ENCODE measurements at places on chromosomes 13 and 19.

- no peak for ATAC-seq
These were observed 15.1 kb downstream of the ZNRF4 start for GRCh38 chr19:5470264-5470671.

DNA sequence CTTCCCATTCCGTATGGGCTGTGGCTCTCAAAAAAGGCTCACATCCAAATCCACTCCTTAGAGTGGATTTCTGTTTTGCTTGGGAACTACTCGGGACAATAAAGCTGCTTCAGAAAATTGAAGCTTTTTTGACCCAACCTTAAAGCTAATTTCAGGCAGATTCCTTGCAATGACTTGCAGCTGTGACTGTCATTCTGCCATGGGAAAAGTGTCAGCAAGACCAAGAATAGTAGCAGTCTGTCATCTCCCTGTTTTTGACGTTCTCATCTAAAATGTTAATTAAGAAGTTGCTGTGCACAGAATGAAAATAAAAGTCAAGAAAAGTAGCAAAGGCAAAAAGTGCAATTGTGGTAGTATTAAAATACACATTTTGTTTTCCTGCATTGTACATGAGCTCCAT is 304.7 kb downstream of the COG6 start:
- ATAC-seq: no peak

DNA sequence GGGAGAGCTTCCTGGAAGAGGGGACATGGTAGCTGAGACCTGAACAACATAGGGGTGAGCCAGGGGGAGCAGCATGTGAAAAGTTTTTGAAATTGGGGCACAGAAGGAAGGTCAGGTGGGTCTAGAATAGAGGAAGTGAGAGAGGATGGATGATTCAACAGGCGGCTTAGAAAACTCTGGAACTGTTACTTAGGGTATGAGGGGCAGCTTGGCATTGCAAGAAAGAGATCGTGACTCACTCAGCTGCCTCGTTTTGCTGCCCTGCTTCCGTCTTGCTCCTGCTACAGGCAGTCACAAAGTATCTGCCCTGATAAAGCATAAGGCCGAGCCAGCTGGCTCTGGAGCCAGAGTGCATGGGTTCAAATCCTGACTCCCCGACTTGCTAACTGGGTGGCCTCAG is 1.3 kb upstream of the CEACAM20 start:
- peak; percentile 47 for ATAC-seq

GRCh38 chr13:94249512-94249911 is 230.0 kb downstream of the DCT start:
- peak; percentile 84 for ATAC-seq

GRCh38 chr13:84810781-84811180 is 928.5 kb upstream of the SLITRK1 start:
- ATAC-seq: no peak

DNA sequence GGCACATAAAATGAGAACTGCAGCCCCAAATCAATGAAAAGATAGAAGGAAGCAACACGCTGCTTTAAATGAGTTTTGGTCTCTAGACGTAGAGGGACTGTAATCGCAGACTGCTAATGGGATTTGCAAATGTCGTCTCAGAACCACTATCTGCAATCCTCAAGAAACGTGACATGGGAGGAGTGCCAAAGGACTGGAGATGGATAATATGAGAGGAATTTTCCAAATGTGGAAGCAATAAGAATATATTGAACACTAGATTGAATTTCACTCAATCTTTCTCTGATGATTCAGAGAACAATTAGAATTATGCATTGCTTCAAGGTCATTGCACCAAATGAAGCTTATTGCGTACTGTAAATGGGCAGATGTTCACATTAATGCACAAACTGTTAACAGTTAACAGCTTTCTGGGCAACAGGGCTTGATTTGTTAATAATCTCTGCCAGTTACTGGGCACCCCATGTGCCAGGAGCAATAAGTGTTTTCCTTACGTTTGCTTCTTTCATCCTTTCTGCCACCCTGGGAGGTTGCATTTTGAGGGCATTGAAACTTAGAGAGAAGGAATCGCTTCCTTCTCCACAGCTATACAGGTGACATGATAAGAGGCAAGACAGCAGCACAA is 62.8 kb upstream of the WASF3 start:
- no peak for ATAC-seq

DNA sequence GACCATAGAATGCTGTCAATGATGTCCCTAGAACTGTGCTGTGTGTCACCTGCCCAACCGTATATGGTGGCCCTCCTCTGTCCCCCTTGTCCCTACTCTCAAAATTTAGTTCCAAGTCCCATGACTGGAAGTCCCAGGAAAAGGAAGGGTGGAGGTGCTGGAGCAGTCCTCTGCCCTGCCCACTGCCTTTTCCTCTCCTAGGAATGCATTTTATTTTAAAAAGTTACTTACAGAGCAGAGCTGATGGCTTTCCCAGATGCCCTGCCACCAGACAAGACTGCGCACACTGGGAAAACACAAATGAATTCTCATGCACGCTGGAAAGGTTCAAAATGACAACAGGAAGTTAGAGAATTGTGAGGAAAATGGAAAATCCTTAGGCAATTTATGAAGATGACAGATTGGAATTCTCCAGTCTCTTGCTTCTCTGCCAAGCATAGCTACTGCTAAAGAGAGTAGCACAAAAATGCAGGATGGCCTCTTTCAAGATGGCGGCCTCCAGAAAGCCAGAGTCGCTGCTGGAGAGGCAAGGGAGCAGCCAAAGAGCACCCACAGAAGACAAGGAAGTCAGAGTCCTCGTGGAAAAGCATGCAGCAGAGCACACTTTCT is 117.1 kb upstream of the TSC22D1 start:
- no peak for ATAC-seq

DNA sequence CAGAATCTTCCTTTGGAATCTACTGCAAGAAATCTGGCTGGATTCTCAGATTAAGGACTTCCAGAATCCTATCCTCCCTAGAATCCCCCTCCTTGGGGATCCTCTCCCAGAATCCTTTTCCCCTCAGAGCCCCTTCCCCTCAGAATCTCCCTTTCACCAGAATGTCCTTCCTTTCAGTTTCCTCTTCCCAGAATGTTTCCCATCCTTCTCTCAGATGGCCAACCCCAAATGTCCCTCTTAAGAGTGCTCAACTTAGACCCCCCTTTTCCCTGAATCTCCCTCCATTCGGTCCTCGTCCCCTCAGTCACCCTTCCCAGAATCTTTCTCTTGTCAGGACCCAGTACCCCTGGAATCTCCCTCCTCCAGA is 584 bp upstream of the RPS16 start:
- ATAC-seq: no peak

GRCh38 chr19:47438793-47439220 is 19.5 kb upstream of the MEIS3 start:
- ATAC-seq: no peak

DNA sequence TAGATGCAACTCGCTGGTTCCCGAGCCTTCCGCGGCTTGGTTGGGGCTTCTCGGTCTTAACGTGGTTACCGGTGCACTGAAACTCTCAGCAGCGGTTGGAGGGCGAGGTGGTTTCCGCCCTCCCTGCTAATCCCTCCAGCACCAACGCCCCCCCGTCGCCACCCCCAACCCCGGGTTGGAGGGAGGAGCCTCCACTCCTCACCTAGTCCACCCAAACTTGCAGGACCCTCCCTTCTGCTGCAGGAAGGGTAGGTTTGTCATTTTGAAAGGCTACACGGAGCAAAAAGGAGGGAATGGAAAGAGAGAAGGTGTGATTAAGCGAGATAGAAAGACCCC is 465.0 kb downstream of the ITGBL1 start:
- peak; percentile 7 for ATAC-seq

- no peak for ATAC-seq
These were observed 16.9 kb downstream of the CEBPA start for GRCh38 chr19:33285441-33285927.

DNA sequence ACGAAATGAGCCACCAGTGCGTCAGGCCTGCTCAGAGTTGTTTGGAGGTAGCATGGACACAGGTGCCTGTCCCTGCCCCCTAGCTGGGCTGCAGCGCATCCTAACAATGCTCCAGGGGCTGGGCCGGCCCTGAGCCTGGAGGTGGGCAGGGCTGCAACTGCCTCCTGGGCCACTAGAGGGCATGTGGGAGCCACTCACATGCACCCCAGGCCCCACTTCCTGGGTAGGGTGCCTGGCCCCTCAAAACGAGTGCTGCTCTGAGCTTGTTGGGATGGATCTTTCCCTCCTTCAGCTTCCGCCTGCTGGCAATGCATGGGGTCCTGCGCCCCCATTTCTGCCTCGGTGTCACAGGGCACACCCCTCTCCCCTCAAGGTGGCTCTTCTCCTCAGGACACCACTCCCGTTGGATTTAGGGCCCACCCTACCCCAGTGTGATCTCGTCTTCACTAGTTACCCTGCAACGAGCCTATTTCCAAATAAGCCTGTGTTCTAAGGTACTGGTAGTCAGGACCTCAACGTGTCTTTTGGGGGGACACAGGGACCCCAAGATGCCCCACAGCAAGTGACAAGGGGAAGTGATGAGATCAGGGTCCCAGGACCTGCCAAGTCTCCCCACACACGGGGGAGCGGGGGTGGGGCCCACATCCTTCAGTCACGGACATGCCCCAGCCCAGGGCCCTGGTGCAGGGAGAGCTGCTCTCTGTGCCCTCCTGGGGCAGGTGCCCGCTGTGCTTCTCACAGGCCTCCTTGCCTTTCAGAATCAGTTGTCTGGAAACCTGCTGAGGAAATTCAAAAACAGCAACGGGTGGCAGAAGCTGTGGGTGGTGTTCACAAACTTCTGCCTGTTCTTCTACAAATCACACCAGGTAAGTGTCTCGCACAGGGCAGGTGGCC is 131.3 kb downstream of the STK24 start:
- peak; percentile 89 for ATAC-seq

DNA sequence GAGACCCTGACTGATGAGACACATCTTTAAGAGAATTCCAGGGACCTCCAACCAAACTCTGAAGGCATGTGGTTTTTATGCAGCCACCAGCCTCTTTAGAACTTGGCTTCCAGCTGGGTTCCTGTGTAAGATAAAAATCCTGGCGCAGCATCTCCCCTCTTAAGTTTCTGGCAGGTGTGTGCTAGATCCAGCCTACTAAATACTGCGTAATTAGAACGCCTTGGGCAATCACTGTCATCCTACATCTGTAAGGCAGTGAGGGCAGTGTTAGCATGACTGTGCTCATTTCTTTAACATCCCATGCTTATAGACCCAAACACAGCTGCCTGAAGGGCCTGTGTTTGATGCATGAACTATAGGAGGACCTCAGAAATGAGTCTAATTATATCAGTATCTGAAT is 173.5 kb upstream of the OBI1 start:
- ATAC-seq: no peak

GRCh38 chr19:18046059-18046718 is 38.2 kb downstream of the ARRDC2 start:
- ATAC-seq: peak; percentile 80

GRCh38 chr13:46345398-46345797 is 41.7 kb downstream of the RUBCNL start:
- no peak for ATAC-seq

DNA sequence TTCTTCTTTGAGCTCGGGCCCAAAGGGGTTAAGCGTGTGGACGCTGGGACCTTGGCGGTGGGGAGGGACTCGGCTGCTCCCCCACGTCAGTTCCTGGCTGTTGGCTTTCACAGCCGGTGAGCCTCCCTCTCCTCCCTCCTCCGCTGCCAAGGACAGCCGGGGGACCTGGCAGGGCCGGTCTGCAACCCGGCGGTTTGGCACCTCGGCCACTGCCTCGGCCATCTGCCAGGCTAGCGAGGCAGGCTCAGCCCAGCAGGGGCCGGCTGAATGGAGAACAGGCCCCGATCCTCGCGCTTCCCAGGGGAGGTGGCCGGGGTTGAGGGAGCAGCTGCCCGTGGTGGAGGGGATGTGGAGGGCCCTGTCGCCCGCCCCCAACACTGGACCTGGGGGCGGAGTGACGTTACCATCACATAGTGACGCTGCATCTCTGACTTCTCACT is 5.0 kb downstream of the TLE5 start:
- no peak for ATAC-seq

DNA sequence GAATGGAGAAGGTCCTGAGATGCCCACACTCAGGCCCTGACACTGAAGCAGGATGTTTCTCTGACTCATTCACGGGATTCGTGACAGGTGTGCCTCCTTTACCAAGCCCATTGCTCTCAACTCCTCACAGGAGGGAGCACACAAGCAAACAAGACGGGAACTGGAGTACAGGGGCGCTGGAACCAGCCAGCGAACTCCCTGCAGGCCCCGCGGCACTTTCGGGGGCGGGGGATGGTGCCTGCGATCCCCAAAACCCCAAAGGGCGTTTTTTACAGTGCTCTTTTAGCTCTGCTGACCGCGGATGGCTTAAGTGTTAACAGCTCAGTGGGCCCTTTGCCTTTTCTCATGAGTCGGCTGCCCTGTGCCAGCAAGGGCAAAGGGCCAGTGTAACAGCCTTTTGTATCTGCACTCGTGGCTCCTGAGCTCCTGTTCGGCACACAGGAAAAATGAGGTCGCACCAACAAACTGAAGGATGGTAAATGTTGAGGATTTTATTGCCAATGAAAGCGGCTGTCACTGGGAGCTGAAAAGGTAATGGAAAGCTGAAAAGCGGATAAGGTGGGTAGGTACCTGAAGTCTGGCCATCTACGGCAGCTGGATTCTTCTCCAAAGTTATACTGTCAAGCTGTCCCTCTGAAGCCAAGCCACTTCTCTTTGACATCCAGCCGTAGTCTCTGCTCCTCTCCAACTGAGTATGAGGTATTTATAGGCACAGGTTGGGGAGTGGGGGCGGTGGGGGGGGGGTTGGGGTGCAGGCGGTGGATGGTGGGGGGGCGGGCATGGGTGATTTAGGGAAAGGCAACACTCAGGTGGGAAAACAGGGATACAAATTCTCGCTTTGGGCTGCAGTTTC is 65.0 kb upstream of the TRPC4 start:
- no peak for ATAC-seq

GRCh38 chr19:55369653-55370304 is 484 bp downstream of the IL11 start:
- peak; percentile 90 for ATAC-seq

- peak; percentile 45 for ATAC-seq
These were observed 27.1 kb downstream of the FAM216B start for GRCh38 chr13:42808341-42808940.

- no peak for ATAC-seq
These were observed 857.1 kb downstream of the GPC5 start for GRCh38 chr13:92255526-92255925.

GRCh38 chr13:43348397-43348796 is 325.0 kb downstream of the DNAJC15 start:
- ATAC-seq: peak; percentile 68

DNA sequence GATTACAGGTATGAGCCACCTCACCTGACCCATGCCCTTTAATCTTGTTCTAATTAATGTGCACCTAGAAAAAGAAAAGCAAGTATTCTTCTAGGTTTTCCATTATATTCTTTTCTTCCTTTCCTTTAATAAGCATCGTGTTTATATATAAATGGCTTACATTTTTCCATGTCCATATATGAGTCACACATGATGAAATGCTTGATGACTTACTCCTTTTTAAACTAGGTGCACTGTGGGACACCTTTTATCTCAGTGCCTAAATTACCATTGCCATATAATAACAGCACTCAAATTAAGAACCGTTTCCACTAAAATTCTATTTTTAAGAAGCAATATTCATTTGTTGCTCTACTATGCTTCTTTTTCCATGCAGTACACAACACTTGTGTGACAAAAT is 363.3 kb downstream of the LIG4 start:
- ATAC-seq: no peak

- no peak for ATAC-seq
These were observed 30.3 kb upstream of the TPP2 start for GRCh38 chr13:102566513-102566912.

All from SK-N-SH treated with all-trans-retinoic acid at 6 μM for 48 hours (cell line).